ENCODE measurements at places on chromosomes 12 and 14. TPM values are rescaled to one million over a fixed set of nuclear protein-coding genes. Genes with fewer than 3 reads are reported as not detected.

The KRT78 gene
- total RNA-seq: not detected

- no peak for DNase-seq
- no peaks in the 10 kb centered on the region for H3K4me1 ChIP-seq
- no peaks in the 10 kb centered on the region for H3K27me3 ChIP-seq
- H3K36me3 ChIP-seq: no peaks in the 10 kb centered on the region
These were observed 1538.3 kb upstream of the SEL1L start for GRCh38 chr14:83071888-83072501.

- H3K4me3 ChIP-seq: no peak overlapping the region
- no peaks in the 10 kb centered on the region for H3K4me1 ChIP-seq
- H3K27ac ChIP-seq: no peak overlapping the region
- no peak for DNase-seq
- no peaks in the 10 kb centered on the region for H3K27me3 ChIP-seq
These were observed 25.1 kb downstream of the ANAPC5 start for GRCh38 chr12:121326996-121327674.

GRCh38 chr14:77077040-77077439 is 21.0 kb upstream of the CIPC start:
- H3K4me3 ChIP-seq: no peak overlapping the region
- H3K27me3 ChIP-seq: no peaks in the 10 kb centered on the region
- DNase-seq: no peak
- no peaks in the 10 kb centered on the region for H3K4me1 ChIP-seq

DNA sequence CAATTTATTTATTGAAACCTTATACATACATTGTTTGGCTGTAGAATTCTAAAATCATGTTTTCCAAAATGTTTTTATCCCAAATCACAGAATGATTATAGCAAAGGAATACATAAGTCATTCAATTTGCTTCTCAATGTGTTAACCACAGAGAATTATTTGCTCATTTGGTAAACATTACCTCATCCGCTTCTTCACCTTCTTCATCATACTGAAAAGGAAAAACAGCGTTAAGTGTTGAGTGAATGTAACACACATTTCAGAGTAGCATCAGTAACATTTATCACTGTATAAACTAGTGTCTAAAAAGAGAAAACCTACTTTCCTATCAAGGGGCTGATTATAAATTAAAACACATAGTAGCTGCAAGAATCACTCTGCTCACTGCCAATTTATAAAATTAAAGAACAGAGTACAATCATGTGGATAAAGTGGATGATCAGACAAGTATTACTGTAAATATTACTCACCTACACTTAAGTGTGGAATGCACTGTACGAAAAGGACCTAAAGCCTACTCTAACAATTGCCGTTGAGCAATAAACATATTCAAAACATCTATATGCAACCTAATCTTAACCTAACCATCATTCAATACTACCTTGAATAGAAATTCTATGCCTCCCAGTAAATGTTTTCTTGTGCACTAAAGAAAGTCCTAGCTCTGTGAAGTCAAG is 18.1 kb upstream of the PHLDA1 start:
- H3K27ac ChIP-seq: no peak overlapping the region
- H3K4me1 ChIP-seq: peaks cover 3% of the 10 kb centered on the region
- DNase-seq: no peak
- H3K27me3 ChIP-seq: no peaks in the 10 kb centered on the region
- no peak overlapping the region for H3K4me3 ChIP-seq

- H3K4me1 ChIP-seq: no peaks in the 10 kb centered on the region
- no peaks in the 10 kb centered on the region for H3K27me3 ChIP-seq
- H3K4me3 ChIP-seq: no peak overlapping the region
- DNase-seq: no peak
- no peaks in the 10 kb centered on the region for H3K36me3 ChIP-seq
- H3K27ac ChIP-seq: no peak overlapping the region
These were observed 142.9 kb downstream of the ASCL1 start for GRCh38 chr12:103100257-103100831.

DNA sequence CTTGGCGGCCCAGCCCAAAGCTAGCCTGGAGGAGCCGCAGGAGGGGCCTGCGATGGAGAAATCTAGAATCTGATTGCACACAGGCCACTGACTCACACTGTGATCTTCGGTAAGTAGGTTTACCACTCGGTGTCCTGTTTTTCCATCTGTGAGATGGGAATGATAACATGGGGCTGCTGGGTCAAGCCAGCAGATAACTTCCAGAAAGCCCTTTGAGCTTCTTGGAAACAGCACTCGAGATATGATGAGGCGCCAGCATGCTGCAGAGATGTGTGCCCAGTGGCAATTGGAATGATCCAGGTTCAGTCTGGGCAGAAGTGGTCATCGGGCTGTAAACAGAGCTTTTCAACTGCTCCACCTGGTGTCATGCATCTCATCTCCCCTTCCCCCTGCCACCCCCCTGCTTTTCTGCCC is 771.3 kb upstream of the TBX3 start:
- no peaks in the 10 kb centered on the region for H3K36me3 ChIP-seq
- no peak for DNase-seq
- H3K4me1 ChIP-seq: no peaks in the 10 kb centered on the region
- no peak overlapping the region for H3K27ac ChIP-seq
- H3K27me3 ChIP-seq: peaks cover 12% of the 10 kb centered on the region

GRCh38 chr12:10211940-10212738 is 538 bp upstream of the GABARAPL1 start:
- H3K36me3 ChIP-seq: no peaks in the 10 kb centered on the region
- H3K4me1 ChIP-seq: peaks cover 34% of the 10 kb centered on the region
- peak overlapping the region; percentile 95 for H3K4me3 ChIP-seq
- H3K27me3 ChIP-seq: no peaks in the 10 kb centered on the region
- peak; percentile 88 for DNase-seq
- peak overlapping the region; percentile 95 for H3K27ac ChIP-seq

GRCh38 chr12:25100194-25101091 is 94.5 kb downstream of the DNAI7 start:
- no peak for DNase-seq
- peaks cover 8% of the 10 kb centered on the region for H3K36me3 ChIP-seq
- H3K27me3 ChIP-seq: no peaks in the 10 kb centered on the region
- H3K27ac ChIP-seq: no peak overlapping the region
- H3K4me1 ChIP-seq: no peaks in the 10 kb centered on the region

The RILPL1 gene
- total RNA-seq: 2.1 TPM

DNA sequence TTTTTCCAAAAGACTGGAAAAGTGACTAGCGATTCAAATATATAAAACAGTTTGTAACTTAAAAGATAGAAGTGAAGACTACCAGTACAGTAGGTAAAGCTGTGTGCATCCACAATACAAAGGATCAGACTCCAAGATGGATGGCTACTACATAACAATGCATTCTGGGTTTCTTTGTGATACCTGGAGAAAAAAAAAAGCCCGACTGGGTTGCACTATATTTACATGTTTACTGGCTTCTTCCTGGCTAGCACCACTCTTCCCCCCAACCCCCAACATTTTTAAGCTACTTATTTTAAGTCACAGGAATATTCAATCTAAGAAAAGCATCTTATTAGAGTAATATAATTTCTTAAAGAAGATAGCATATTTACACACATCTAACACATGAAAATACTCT is 61.1 kb upstream of the SINHCAF start:
- no peaks in the 10 kb centered on the region for H3K4me1 ChIP-seq
- H3K36me3 ChIP-seq: no peaks in the 10 kb centered on the region
- H3K27me3 ChIP-seq: no peaks in the 10 kb centered on the region
- H3K4me3 ChIP-seq: no peak overlapping the region

GRCh38 chr12:30914986-30915591 is 11.5 kb upstream of the TSPAN11 start:
- DNase-seq: no peak
- H3K36me3 ChIP-seq: no peaks in the 10 kb centered on the region
- no peaks in the 10 kb centered on the region for H3K4me1 ChIP-seq
- peaks cover 8% of the 10 kb centered on the region for H3K27me3 ChIP-seq
- H3K27ac ChIP-seq: no peak overlapping the region

DNA sequence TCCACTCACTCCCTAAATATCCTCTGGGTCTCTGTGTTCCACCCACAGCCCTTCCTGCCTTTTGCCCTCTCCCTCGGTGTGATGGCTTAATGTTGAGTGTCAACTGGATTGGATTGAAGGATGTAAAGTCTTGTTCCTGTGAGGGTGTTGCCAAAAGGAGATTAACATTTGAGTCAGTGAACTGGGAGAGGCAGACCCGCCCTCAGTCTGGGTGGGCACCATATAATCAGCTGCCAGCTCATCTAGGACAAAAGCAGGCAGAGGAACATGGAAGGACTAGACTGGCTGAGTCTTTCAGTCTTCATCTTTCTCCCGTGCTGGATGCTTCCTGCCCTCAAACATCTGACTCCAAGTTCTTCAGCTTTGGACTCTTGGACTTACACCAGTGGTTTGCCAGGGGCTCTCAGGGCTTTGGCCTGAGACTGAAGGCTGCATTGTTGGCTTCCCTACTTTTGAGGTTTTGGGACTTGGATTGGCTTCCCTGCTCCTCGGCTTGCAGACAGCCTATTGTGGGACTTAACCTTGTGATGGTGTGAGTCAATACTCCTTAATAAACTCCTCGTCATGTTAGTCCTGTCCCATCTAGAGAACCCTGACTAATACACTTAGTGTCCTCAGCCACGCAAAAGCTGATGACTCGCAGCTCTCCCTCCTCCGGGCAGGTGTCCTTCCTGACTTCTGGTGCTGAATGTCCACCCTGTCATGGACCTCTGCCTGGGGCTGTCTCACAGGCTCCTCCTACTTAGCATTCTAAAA is 5.9 kb downstream of the DGLUCY start:
- H3K4me3 ChIP-seq: peak overlapping the region; percentile 32
- H3K27me3 ChIP-seq: no peaks in the 10 kb centered on the region
- peaks cover 22% of the 10 kb centered on the region for H3K36me3 ChIP-seq
- H3K4me1 ChIP-seq: peaks cover 49% of the 10 kb centered on the region
- DNase-seq: no peak

- H3K27me3 ChIP-seq: no peaks in the 10 kb centered on the region
- H3K27ac ChIP-seq: peak overlapping the region; percentile 88
- peaks cover 22% of the 10 kb centered on the region for H3K4me1 ChIP-seq
- no peak for DNase-seq
- peaks cover 5% of the 10 kb centered on the region for H3K36me3 ChIP-seq
These were observed 619 bp downstream of the ERC1 start for GRCh38 chr12:991350-992333.

DNA sequence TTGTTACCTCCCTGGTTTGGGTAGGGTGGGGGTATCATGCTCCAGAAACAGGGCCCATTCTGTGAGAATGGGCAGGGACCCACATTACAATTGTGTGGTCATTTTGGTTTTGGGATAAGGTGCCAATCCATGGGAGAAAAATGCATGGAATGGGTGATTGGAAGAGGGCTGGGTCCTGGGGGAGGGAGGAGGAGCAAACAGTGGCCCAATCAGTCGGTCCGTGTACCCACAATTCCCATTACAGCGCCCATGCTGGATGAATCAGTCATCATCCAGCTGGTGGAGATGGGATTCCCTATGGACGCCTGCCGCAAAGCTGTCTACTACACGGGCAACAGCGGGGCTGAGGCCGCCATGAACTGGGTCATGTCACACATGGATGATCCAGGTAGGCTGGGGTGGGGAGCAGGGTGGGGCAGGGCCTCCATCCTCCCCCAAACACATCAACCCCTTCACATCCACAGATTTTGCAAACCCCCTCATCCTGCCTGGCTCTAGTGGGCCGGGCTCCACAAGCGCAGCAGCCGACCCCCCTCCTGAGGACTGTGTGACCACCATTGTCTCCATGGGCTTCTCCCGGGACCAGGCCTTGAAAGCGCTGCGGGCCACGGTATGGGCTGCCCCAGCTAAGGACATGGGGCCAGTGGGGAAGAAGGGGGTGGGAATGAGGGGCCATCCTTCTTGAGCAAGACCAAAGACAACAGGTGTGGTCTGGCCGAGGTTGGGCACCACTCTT is 3.6 kb upstream of the TPI1 start:
- DNase-seq: peak; percentile 55
- H3K27me3 ChIP-seq: no peaks in the 10 kb centered on the region
- no peak overlapping the region for H3K4me3 ChIP-seq
- peaks cover 11% of the 10 kb centered on the region for H3K36me3 ChIP-seq

DNA sequence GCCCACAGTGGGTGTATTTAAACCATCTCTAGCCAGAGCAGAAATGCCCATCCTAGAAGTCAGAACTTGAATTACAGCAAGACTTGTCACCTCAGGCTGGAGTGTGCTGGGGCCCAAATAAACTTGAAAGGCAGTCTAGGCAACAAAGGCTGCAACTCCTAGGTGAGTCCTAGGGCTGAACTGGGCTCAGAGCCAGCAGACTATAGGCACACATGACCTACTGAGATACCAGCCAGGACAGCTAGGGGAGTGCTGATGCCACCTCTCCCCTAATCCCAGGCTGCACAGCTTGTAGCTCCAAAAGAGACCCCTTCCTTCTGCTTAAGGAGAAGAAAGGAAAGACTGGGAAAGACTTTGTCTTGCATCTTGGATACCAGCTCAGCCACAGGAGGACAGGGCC is 106.0 kb downstream of the TXNDC16 start:
- H3K36me3 ChIP-seq: peaks cover 30% of the 10 kb centered on the region
- DNase-seq: no peak
- no peaks in the 10 kb centered on the region for H3K27me3 ChIP-seq
- peaks cover 9% of the 10 kb centered on the region for H3K4me1 ChIP-seq
- H3K4me3 ChIP-seq: no peak overlapping the region

DNA sequence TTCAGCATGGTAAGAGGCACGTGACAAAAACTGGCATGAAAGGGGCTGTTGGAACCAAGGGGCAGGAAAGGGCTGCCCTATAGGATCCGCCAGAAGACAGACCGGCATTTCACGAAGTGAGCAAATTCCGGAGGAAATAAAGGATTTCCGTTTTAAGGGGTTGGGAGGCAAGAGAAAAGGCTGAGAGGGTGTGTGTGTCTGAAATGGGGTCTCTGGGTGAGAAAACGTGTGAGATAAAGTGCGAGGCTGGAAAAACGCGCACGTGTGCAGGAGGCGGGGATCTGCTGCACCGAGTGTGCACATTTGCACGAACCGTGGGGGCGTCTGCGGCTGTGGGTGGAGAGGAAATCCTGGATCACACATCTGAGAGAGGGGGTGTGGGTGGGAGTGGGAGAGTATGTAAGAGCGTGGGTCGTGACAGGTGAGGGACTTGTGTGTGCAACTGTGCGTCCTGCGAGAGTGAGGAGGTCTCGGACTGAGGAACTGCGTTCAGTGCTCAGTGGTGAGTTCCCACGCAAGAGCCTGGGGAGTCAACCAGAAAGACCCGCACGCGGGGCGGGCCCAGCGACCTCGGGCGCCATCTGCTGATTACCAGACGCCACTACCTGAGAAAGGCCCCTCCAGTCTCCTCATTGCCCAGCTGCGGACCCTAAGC is 37.0 kb upstream of the P2RX7 start:
- peaks cover 12% of the 10 kb centered on the region for H3K36me3 ChIP-seq
- peaks cover 37% of the 10 kb centered on the region for H3K4me1 ChIP-seq
- H3K4me3 ChIP-seq: peak overlapping the region; percentile 83

GRCh38 chr14:77105145-77105939 is 7.3 kb downstream of the CIPC start:
- H3K4me3 ChIP-seq: no peak overlapping the region
- peaks cover 15% of the 10 kb centered on the region for H3K36me3 ChIP-seq
- no peak overlapping the region for H3K27ac ChIP-seq
- DNase-seq: no peak
- peaks cover 4% of the 10 kb centered on the region for H3K4me1 ChIP-seq

DNA sequence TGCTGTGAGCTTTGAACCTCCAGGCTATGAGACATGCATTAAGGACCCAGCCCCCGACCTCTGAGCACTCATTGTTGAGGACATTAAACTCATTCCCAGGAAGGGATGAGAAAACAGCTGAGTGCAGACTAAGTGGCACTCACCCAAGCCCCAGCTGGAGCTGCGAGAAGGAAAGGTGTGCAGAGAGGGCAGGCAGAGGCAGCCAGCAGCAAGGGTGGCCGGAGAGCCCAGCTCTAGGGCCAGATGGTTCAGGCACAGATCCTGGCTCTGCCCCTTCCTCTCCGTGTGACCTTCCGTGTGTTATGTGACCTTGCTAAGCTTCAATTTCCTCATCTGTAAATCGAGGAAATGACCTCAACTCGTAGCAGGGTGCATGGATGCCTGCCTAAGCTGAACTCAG is 3.7 kb downstream of the TSPAN11 start:
- no peaks in the 10 kb centered on the region for H3K36me3 ChIP-seq
- peaks cover 34% of the 10 kb centered on the region for H3K27me3 ChIP-seq
- H3K27ac ChIP-seq: no peak overlapping the region
- H3K4me3 ChIP-seq: no peak overlapping the region
- no peaks in the 10 kb centered on the region for H3K4me1 ChIP-seq

All from natural killer cell treated with Interleukin-12 subunit alpha and Interleukin-12 subunit beta and Interleukin-15 and Interleukin-18, amount 100 ng/mL, for 72 hours (primary cell).